ENCODE measurements at places on chromosomes 7 and 10.

- DNase-seq = no peak
Measured at GRCh38 chr7:81244224-81244623, 325.4 kb upstream of the SEMA3C start.

DNA sequence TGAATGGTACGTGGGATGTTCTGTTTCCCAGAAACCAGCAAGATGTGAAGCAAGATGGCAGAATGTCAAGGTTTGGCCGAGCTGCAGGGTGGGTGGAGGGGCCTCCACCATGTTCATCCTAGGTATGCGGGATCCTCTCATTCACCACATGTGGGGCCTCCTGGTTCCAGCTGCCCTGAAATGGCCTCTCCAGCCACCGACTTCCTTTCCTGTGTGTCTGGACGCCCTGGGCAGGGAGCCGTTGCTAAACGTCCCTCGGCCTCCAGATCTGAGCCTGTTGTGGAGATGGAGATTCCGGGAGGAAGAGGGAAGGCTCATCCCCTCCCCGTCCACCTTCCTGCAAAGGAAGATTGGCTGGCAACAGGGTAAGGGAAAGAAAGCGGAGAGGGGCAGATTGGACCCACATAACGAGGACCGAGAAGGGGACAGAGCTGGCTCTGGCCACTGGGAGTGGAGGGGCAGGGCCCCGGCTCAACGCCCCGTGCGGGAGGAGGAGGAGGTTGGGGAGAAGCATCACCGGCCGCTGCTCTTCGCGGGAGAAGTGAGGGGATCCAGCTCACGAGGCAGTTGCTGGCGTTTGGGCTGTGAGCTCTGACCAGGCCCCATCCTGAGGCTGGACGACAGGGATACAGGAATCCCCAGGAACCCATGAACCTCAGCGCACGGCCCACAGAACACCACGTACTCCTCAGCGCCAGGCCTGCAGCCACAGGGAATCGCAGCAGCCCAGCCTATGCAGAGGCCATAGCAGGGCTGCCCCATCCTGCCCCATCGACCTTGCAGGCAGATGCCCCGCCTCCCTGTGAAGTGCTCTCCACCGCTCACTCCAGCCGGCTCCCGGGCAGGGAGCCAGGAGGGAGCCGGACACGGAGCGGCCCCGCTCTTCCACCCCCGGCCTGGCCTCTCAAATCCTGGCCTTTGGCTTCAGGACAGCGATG lies 98.3 kb downstream of the FOXL3 start:
- DNase-seq = no peak

DNA sequence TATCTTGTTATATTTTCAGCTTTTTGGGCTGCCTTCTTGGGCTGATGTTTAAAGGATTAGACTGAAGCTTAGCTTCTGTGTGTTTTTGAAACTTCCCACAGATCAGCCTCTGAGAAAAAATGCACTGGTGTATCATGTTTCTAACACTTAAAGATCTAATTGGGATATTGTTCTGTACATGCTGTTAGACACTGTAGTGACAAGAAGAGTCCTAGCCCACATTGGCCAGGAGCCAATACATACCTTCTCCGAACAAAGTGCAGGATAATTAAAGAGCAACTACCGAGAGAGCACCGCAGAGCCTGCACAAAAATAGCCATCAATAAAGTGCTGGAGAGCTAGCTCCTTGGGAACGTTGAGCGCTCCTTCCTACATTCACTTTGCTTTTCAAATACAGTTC lies 289.4 kb upstream of the SP8 start:
- DNase-seq = no peak

DNA sequence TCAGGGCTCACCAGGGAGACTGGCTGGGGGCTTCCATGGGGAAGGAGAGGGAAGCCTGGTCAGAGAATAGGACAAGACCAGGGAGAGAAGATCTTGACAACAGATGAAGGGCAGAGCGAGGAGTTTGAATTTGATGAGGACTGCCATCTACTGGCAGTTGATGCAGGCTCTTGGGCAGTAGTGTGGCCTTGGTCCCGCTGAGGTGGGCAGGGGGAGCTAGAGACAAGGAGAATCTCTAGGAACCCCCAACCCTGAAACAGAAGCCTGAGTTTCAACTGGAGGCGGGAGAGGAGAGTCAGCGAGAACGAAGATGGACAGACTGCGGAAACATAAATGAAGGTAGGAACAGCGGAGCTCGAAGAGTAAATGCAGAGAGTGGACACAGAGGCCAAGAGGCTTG lies 81.0 kb downstream of the PPP1R3C start:
- no peak for DNase-seq

- no peak for DNase-seq
Measured at GRCh38 chr7:26449175-26450165, 157.8 kb downstream of the SNX10 start.

DNA sequence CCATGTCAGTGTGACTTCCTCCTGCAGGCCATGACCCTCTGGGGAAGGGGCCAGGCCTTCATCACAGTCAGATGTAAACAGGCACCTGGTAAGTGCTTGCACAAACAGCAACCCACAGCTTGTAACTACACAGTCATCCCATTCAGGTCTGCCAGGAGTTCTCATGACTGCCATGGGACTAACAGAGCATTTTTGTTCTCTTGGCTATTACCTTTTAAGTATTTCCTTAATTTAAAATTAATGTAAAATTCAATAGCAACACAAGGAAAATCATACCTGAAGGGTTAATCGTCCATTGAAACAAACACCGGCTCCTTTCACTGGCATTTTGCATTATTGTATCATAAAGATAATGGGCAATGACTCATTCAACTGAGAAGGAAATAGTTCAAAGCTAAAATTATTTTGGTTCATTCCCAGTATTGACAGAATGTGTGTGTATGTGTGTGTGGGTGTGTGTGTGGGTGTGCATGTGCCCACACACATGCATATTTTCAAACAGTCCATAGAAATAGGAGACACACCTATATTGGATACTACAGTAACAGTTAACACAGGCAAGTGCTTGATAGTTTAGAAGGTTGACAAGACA lies 307.9 kb downstream of the WDR11 start:
- no peak for DNase-seq

- no peak for DNase-seq
Measured at GRCh38 chr10:13787015-13787421, 200.3 kb downstream of the PRPF18 start.

- no peak for DNase-seq
Measured at GRCh38 chr7:20624666-20625385, 9.4 kb downstream of the ABCB5 start.

DNA sequence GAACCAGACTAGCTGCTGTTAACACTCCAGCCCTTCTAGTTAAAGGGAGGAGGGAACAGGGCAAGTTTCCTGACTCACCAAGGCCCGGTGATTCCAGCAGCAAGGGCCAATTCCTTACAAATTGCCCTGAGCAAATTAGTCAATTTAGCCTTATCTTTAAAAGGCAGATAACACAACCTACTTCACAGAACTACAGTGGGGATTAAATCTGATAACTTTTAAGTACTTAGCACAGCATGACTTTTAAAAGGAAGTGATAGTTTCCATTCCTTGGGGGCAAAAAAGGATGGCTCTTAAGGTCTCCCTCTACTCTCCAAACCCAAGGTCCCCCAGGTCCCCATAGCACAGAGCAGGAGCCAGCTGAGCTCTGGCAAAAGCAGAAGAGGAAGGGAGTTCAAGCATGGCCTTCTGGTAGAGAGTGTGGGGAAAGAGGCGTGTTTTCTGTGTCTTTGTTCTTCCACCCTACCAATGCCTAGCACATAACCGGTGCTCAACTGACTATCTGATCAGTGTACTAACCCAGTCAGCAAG lies 4.0 kb downstream of the CDCA7L start:
- DNase-seq = no peak

GRCh38 chr10:14487488-14487883 lies 156.8 kb upstream of the FRMD4A start:
- no peak for DNase-seq

DNA sequence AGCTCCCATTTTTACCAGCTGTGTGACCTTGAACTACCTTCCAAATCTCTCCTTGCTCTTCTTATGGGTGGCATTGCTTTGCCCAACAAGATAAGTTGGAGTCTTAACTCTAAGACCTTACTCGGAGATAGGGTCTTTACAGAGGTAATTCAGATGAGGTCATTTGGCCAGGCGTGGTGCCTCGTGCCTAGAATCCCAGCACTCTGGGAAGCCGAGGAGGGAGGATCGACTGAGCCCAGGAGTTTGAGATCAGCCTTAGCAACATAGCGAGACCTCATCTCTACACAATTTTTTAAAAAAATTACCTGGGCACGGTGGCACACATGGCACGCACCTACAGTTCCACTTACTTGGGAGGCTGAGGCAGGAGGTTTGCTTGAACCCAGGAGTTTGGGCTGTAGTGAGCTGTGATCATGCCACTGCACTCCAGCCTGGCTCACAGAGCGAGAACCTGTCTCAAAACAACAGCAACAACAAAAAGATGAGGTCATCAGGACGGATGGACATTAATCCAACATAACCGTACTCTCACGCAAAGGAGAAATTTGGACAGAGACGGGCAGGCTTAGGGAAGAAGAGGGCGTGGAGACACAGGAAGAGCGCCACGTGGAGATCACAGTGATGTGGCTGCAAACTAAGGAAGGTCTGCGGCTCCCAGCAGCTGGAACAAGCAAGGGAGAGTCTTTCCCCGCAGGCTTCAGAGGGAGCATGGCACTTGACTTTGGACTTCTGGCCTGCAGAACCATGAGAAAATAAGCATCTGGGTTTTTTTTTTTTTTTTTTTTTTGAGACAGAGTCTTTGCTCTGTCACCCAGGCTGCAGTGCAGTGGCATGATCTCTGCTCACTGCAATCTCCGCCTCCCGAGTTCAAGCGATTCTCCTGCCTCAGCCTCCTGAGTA lies 122.3 kb upstream of the CARD11 start:
- DNase-seq = no peak

DNA sequence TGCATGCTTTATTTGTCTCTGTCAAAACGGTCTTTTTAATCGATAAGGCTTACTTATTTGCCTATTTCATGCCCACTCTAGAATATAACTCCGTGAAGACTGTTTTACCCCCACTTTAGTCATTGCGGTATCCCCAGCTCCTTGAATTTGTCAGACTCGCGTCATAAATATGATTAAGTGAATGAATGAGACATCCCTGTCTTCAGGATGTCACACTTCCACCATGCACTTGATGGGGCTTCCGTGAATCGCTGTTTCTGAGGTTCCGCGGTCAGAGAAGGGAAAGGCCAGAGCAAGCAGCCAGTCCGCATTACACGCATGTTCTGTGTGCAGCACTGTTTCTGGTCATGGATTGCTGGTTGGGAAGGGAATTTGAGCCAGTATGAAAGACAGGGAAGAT lies 138.8 kb downstream of the CELF2 start:
- DNase-seq = no peak

DNA sequence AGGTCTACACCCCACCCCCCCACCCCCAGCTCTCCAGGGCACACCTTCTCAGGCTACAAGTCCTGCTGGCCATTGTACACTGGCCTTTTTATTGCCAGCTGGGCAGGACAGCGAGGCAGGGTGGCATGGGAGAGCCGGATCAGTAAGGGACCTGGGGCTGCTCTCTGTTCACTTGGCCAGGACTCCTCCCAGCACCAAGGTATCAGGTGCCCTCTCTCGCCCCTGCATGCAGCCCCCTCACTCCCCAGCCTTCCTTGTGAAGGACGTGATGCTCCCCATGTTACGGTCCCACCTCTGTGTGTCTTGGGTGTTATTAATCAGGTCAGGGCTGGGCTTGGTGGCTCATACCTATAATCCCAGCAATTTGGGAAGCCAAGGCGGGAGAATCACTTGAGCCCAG lies 26.3 kb downstream of the PODXL start:
- DNase-seq = no peak

DNA sequence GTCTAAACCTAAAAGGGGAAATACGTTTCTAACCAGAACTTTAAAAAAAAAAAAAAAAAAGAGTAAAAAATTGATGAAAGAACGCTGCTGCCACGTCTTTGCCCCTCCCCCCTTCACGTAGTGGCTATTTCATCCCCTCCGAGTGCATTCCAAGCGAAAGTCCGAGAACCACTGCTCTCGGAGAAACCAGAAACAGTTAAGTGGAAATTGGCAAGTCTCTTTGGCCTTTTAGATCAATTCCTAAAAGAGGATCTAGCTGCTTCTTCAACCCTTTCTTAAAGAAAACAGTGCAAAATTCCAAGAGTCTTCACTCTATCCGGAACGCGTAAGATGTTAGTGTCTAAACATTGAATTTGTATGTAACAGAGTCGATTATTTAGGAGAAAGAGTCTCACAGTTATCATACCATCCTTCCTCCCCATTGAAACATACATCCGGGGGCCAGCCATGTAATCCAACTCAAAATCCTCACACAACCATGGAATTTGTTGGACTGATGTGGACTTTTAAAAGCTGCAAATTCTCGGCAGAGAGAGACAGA lies 1.1 kb downstream of the P4HA1 start:
- peak; percentile 87 for DNase-seq

DNA sequence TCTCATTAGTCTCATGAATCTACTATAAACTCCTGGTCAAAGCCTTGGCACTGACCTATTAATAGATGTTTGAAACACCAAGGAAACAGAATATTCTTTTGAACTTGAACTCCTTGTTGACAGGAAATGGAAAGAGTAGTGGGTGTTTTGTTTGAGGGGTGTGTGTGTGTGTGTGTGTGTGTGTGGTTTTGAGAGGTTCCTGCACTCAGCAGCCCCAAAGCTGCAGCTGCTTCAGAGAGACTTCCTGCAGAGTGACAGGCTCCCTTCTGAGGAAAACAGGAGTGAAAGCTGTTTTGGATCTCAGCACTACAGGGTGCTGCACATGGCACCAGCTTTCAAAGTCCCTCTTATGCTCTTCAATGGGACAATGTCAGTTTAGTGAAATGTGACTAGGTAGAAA lies 546.5 kb upstream of the STEAP1 start:
- no peak for DNase-seq

- no peak for DNase-seq
Measured at GRCh38 chr7:127678337-127678736, 26.3 kb downstream of the SND1 start.

- no peak for DNase-seq
Measured at GRCh38 chr10:12181065-12181775, 14.5 kb downstream of the NUDT5 start.

- DNase-seq = no peak
Measured at GRCh38 chr10:11638055-11638698, 26.7 kb upstream of the USP6NL start.

Data from osteocyte (in vitro differentiated cells).